ENCODE measurements at places on chromosomes 11 and 22.

- no peak for DNase-seq
These were observed 287 bp downstream of the RPS13 start for GRCh38 chr11:17077240-17077519.

DNA sequence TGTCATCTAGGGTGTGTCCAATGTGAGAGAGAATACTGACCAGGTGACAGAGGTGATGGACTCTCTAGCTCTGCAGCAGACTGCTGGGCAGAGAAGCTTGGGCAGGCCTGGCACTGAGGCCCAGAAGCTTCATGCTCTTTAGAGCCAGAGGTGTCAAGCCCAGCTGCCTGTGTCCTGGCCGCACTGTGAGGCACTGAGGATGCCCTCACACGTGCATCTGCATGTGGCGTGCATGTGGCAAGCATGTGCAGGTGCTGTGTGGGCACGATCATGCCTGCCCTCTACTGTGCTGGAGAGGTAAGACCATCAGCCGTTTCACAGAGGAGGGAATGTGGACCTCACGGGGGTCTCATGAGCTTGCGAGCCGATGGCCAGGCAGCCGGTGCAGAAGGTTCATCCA is 15.8 kb upstream of the TXNRD2 start:
- no peak for DNase-seq

GRCh38 chr22:40819599-40820140 is 524 bp upstream of the SLC25A17 start:
- no peak for DNase-seq

DNA sequence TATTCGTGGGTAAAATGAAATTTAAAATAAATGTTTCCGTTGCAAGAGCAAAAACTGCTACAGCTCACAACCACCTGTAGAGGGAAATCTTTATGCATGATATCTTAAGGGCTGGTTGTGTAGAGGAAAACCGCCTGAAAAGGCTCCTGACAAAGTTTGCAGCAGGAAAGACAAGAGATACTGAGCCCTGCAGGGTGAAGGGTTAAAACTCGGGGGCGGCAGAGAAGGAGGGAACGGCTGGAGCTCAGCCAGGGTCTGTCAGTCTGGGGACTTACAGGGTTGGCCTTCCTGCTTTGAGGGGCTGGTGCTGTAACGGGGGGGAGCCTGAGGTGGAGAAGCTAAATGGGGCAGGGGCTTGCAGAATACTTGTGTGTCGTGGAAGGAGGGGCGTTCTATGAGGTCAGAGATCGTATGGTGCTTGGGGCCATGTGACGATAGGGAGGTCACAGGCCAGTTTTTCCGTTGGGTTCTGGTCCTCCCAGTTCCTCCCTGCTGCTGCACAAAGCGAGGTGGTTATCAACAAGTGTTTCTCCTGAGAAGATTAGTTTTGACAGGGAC is 122.9 kb upstream of the HSD17B12 start:
- DNase-seq: no peak

DNA sequence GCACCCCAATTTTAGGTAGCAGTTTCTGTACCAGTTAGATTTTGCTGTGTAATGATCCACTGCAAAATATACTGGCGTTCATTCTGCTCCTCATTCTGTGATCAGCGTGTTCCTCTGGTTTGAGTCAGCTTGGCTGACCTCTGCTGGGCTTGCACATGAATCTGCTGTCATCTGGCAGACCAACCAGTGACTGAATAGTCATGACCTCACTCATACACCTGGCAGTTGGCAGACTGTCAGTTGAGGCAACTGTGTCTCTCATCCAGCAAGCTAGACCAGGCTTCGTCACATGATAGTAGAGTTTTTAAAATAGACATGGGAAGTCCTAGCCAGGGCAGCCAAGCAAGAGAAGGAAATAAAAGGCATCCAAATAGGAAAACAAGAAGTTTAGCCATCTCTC is 316.3 kb upstream of the LARGE1 start:
- no peak for DNase-seq

DNA sequence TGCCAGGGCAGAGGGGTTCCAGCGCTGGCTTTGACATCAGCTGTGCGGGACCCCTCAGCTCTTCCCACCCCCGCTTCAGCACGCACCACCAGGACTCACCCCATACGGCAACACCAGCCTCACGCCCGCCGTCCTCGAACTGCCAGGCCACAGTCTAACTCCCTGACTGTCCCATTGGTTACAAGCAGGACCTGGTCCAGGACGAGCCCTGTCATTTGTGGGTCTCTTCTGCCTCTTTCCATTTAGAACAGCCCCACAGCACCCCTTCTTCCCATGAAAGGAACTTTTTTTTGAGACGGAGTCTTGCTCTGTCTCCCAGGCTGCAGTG is 81.7 kb downstream of the PHF21B start:
- DNase-seq: no peak

- DNase-seq: no peak
These were observed 15.0 kb downstream of the VWCE start for GRCh38 chr11:61279934-61280659.

DNA sequence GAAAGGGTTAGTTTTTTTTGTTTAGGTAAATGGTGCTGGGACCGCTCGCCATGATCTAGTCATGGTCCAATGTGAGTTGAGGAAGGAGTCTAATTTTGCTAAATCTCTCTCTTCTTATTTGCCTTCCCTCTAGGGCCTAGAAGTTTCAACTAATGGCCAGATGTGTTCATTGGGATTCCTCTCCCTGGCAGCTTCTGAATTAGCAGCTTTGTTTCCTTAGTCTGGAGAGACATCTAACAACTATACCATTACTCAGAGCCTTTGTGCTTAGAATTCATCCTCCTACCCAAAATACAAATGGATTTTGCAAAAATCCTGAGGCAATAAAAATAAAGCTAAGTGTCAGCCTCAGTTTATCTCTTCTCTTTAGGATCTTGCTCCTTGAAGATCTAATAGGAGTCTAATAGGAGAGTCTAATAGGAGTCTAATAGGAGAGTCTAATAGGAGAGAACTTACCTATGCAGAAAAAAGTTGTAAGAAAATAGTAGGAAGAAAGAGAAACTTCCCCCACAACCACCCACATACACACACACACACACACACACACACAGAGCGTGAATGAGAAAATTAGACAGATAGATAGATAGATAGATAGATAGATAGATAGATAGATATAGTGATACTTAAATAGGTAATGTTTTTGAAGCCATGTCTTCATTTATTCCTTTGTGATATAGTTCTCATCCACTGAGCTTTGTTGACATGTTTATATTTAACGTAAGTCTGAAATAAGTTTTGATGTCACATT is 980.5 kb upstream of the CNTN5 start:
- no peak for DNase-seq

GRCh38 chr22:50420581-50420980 is 54.3 kb downstream of the SBF1 start:
- DNase-seq: no peak

DNA sequence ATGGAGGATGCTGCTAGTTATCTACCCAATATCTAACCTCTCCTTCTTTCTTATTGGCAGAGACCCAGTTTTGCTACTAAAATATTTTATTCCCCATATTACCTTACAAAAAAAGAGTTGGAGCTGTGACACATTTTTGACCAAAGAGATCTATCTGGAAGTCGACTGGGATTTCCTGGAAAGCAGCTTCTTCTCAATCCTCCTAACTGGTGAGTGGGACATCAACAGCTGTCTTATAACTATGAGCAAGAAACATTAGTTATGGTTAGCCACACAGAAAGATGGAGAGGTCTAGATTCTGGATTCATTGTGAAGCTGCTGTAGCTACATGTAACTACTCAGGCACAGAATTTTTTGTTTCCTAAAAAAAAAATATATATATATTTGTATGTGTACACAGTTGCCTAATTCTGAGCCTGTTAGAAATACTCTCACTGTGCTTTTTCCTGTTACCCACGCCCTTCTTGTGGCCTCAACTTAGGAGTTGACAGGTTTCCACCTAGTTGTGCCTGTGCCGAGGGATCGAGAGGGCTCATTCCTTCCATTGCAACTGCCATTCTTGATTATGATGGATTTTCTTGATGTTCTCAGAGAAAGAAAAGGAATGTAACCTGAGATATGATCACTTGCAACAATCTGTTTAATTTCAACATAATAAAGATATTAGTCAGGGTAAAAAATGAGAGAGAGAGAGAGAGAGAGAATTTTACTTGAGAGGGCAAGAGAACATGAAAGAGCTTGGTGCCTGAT is 142.0 kb downstream of the SLC17A6 start:
- no peak for DNase-seq

- no peak for DNase-seq
These were observed 1342.7 kb upstream of the TENM4 start for GRCh38 chr11:80783561-80783960.

DNA sequence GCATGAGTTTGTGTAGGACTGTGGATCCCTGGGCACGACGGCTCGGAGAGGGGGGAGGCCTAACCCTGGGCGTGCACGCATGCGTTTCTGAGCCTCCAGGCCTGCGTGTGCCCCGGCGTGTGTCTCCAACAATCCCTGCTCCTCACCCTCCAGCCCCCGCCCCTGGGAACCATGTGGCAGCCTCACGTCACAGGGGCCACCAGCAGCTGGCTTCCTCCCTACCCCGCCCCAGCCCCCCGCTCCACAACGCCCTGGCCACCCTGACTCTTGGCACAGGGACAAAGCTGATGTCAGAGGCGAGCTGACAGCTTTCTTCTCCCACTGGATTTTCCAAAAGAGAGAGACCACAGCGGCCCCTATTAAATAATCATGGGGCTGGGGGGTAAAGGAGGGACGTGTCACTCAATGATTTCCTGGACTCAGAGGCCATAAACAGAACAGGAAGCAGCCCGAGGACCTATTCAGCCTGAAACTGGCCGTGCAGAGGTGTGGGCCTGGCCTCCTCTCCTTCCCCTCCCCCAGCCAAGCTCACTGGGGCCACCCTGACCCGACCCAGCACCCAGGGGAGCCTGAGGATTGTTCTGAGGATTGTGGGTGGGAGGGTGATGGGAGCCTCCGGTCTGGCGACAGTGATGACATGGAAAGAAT is 6.8 kb upstream of the LIF start:
- no peak for DNase-seq

GRCh38 chr11:44955015-44955738 is 4.5 kb upstream of the TP53I11 start:
- DNase-seq: peak; percentile 52

GRCh38 chr11:102604011-102604410 is 21.1 kb downstream of the MMP20 start:
- DNase-seq: no peak

DNA sequence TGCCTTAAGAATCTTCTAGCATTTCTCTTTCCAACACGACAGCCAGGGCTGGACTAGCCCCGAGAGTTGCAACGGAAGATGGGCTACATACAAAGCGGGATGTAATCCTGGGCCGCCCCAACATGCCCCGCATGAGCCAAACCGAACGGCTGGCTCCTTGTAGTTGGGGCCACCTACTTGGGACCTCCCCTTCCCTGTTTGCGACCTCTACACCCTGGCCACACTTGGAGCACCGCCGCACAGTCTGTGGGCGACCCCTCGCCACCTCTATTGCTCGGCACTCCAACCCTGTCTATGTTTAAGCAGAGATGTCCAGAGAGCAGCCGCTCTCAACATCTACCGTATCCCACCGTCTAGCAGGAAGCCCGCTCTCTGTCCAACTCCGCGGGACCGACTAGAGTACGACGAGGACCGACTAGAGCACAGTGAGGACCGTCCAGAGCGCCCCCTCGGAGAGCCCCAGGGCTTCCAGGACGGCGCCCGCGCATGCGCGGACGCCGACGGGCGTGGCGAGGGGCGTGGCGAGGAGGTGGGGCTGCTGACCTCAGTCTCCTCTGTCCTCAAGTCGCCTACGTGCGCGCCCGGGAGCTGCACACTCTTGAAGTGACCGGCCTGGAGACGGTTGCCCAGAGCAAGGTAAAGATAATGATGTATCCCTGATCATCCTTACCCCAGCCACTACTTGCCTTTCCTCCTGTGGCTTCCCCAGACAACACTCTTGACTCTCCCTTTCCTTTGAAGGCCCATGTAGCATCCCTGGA is 32.3 kb downstream of the NEAT1 start:
- DNase-seq: peak; percentile 94

GRCh38 chr11:108985236-108985944 is 320.5 kb downstream of the DDX10 start:
- DNase-seq: no peak

- no peak for DNase-seq
These were observed 44.0 kb downstream of the IGF2 start for GRCh38 chr11:2095198-2095520.

GRCh38 chr11:126308271-126308671 is 4.4 kb downstream of the DCPS start:
- no peak for DNase-seq

DNA sequence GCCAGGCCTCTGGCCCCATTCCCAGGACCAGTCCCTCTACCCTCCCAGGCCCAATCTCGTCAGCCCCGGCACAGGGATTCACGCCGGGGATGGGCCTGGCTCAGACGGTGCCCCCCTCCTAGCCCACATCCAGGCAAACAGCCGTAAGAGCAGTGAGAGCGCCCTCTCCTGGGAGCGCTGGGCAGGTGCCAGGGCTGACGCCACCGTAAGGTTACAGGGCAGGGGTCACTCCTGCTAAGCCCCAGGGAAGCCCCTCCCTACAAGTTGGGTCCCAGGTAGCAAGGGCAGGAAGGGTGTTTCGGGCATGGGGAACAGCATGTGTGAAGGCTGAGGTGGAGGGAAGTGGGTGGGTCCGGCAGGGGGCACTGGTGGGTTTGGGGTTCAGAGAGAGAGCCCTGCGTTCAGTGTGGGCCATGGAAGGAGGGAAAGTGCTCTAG is 19.2 kb upstream of the PPARA start:
- DNase-seq: no peak

GRCh38 chr22:26558248-26558895 is 31.6 kb downstream of the TPST2 start:
- no peak for DNase-seq

DNA sequence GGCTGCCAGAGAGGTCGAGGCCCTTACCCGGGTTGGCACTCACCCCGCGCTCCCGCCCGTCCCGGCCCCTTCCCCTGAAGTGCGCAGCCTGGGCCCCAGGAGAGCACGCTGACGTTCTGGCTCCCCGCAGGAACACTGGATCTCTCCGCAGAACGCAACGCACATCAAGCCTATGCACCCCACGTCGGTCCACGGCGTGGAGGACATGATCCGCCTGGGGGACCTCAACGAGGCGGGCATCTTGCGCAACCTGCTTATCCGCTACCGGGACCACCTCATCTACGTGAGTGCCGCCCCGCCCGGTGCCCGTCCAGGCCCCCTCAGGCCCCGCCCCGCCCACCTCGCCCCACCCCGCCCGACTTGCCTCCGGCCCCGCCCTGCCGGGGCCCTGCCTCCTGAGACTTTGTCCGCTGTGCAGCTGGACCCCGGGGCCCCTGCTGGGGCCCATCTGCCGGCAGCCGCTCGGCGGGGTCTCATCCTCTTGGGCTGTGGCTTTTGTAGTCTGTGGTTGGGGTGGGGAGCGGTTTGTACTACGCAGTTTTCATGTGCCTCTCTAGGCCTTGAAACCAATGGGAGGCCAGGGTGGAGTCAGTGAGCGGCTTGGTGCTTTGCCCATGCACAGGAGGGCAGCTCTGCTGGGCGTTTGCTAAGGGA is 19.7 kb downstream of the MYO7A start:
- DNase-seq: peak; percentile 52
